ENCODE measurements at places on chromosomes 1 and 21.

GRCh38 chr1:115642168-115643072, 650 bp downstream of the VANGL1 start:
- peaks cover 4% of the 10 kb centered on the region for H3K4me1 ChIP-seq
- no peak overlapping the region for H3K27ac ChIP-seq
- H3K36me3 ChIP-seq, result peaks cover 23% of the 10 kb centered on the region
- no peak for DNase-seq
- peak overlapping the region; percentile 82 for H3K4me3 ChIP-seq
- H3K27me3 ChIP-seq, result peaks cover 33% of the 10 kb centered on the region

DNA sequence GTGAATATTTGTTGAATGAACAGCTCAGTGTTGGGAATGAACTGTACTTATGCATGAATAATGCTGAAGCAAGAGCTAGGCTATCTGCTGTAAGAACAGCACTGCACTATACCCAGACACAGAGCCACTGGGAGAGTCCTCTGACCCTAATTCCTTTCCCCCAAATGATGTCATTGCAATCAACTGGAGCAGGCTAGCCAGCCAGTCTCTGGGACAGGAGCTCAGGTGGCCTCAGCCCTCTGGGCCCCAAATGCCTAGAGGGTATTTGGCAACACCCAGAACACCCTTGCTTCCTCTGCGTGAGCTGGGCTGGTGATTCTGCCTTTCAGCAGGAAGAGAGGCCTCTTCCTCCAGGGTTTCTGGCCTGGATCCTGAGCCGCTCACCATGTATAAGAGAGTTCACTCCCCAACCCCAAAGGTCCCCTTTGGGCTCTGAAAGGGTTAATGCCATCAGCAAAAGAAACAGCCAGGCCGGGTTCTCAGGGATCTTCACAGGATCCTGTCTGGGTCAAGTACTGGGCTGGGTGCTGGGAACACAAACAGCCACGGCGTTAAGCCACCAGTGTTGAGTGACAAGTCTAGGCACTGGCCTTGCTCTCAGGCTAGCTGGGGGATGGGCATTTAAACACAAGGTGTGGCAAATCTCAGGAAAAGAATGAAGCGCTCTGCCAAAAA, 3.7 kb upstream of the PADI4 start:
- H3K4me1 ChIP-seq, result no peaks in the 10 kb centered on the region
- DNase-seq, result no peak
- H3K27me3 ChIP-seq, result peaks cover 7% of the 10 kb centered on the region

DNA sequence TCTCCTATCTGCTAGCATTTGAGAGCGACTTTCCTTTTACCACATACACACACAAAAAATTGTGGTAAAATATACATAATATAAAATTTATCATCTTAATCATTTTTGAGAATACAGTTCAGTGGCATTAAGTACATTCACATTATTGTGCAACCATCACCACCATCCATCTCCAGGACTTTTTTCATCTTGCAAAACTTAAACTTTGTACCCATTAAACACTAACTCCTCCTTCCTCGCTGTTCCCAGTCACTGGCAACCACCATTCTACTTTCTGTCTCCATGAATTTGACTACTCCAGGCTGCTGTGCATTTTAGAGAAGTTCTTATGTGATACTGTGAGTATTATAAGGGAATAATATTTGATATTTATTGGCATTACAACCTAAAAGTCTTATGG, 181.3 kb downstream of the C1orf21 start:
- H3K4me1 ChIP-seq, result no peaks in the 10 kb centered on the region
- peaks cover 3% of the 10 kb centered on the region for H3K27me3 ChIP-seq
- no peak for DNase-seq
- no peaks in the 10 kb centered on the region for H3K36me3 ChIP-seq
- H3K27ac ChIP-seq, result no peak overlapping the region
- H3K4me3 ChIP-seq, result no peak overlapping the region

- DNase-seq, result no peak
- no peak overlapping the region for H3K4me3 ChIP-seq
- peaks cover 6% of the 10 kb centered on the region for H3K36me3 ChIP-seq
- H3K27ac ChIP-seq, result no peak overlapping the region
- H3K27me3 ChIP-seq, result no peaks in the 10 kb centered on the region
- H3K4me1 ChIP-seq, result no peaks in the 10 kb centered on the region
Measured at GRCh38 chr1:45272913-45273371, 53.8 kb upstream of the HPDL start.

GRCh38 chr1:18569251-18569650, 61.4 kb upstream of the PAX7 start:
- H3K4me1 ChIP-seq, result no peaks in the 10 kb centered on the region
- H3K4me3 ChIP-seq, result no peak overlapping the region
- no peak overlapping the region for H3K27ac ChIP-seq
- no peak for DNase-seq
- no peaks in the 10 kb centered on the region for H3K36me3 ChIP-seq

GRCh38 chr1:12722626-12723025, 6.7 kb downstream of the AADACL3 start:
- H3K4me3 ChIP-seq, result no peak overlapping the region
- H3K36me3 ChIP-seq, result no peaks in the 10 kb centered on the region
- H3K4me1 ChIP-seq, result no peaks in the 10 kb centered on the region
- no peak for DNase-seq
- H3K27me3 ChIP-seq, result peaks cover 31% of the 10 kb centered on the region

- H3K27ac ChIP-seq, result no peak overlapping the region
- peaks cover 8% of the 10 kb centered on the region for H3K36me3 ChIP-seq
- H3K4me3 ChIP-seq, result no peak overlapping the region
- H3K4me1 ChIP-seq, result peaks cover 16% of the 10 kb centered on the region
- no peak for DNase-seq
- H3K27me3 ChIP-seq, result no peaks in the 10 kb centered on the region
Measured at GRCh38 chr1:98854137-98854536, 150.5 kb downstream of the PLPPR5 start.

DNA sequence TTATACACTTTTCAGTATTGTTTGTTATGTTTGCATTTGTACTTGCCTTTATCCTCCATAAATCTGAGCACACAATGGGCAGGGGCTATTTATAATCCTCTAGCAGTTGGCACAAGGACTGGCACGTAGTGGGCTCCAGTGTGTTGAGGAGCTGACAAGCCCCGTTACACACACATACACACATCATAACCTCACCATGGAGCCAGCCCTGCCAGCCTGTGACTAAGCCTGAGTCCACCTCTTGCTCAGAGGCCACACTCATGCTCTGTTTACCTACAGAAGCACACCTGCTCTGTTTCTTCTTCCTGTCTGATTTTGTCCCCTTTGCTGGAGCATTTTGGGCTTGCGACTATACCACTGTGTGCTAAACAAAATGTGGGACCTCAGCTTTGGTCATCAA, 64.5 kb upstream of the SPATA6 start:
- no peaks in the 10 kb centered on the region for H3K4me1 ChIP-seq
- H3K27ac ChIP-seq, result no peak overlapping the region
- no peak overlapping the region for H3K4me3 ChIP-seq
- no peaks in the 10 kb centered on the region for H3K36me3 ChIP-seq
- no peak for DNase-seq
- H3K27me3 ChIP-seq, result peaks cover 23% of the 10 kb centered on the region

- no peak for DNase-seq
- no peaks in the 10 kb centered on the region for H3K36me3 ChIP-seq
- no peaks in the 10 kb centered on the region for H3K4me1 ChIP-seq
- no peaks in the 10 kb centered on the region for H3K27me3 ChIP-seq
- no peak overlapping the region for H3K4me3 ChIP-seq
Measured at GRCh38 chr1:187773168-187773567, 944.4 kb downstream of the PLA2G4A start.

DNA sequence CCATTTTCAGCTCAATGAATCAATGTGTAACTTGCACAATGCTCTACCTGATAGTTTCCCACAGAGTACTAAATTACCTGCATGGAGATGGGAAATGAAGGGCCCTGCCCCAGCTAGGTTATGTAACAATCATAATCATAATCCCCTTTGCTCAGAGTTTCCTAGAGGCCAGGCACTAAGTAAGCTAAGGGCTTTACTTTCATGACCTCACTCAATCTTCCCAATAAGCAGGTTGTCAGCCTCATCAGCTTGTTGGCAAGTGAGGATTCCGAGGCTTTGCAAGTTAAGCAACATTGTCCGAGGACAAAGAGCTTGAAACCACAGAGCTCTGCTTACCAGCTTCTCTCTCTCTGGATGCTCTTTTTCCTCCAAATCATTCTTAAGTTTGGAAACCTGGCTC, 64.1 kb upstream of the NTPCR start:
- no peak overlapping the region for H3K4me3 ChIP-seq
- no peak for DNase-seq
- H3K4me1 ChIP-seq, result peaks cover 5% of the 10 kb centered on the region
- no peak overlapping the region for H3K27ac ChIP-seq
- no peaks in the 10 kb centered on the region for H3K36me3 ChIP-seq

GRCh38 chr1:62753031-62753965, 30.6 kb upstream of the ATG4C start:
- H3K4me1 ChIP-seq, result no peaks in the 10 kb centered on the region
- DNase-seq, result no peak
- H3K27ac ChIP-seq, result no peak overlapping the region
